ENCODE measurements at places on chromosomes 2 and 18.
A peak's percentile ranks its signal among the peaks of the same experiment; 100 is the strongest.

DNA sequence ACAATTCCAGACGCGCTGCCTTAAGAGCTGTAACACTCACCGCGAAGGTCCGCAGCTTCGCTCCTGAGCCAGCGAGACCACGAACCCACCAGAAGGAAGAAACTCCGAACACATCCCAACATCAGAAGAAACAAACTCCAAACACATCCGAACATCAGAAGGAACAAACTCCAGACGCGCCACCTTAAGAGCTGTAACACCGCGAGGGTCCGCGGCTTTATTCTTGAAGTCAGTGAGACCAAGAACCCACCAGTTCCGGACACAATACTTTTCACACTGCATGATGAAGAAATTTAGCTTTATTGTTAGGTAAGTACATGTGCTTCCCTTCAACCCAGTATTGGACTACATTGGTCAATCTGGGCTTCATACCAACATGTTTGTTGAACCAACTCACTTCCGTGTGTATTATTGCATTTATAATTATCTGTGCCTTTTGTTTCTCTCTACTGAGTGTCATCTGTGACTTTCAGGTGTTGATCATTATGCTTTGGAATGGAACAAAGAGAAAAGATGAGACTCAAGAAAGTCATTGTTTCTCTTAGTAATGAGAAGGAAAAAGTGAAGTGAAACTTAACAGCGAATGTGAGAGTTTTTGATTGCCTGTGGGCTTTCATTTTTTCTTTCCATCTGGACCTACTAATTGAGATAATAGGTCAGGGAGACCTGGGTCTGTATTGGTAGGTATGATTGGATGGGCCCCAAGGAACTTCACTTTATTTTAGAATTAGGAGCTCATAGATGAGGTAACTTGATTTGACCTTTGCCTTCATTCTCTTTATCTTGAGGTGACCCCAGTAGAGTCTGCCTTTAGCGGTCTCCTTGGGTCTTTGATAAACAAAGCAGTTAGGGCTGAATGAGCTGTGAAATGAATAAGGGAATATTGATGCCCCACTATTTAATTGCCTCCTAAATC lies 76.1 kb upstream of the CAVIN2 start:
- peak; percentile 3 for DNase-seq

- no peak for DNase-seq
Measured at GRCh38 chr2:207792244-207792785, 22.6 kb upstream of the FZD5 start.

DNA sequence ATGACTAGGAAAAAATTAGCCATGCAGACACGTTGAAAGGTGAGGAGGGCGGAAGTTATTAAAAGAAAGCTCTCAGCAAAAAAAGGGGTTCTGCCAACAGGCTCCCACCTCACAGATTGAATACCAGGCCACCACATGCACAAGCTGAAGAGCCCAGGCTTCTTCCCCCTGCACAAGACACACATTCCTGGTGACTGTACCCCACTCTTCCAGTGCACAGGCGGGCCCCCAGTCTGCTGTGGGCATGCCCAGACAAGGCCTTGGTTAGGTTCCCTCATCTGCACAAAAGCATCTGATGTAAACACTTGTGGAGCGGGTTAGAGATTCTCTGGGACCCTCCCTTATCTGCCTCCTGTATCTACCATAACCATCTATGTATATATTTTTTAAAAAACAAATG lies 81.7 kb downstream of the AGPS start:
- DNase-seq = no peak

DNA sequence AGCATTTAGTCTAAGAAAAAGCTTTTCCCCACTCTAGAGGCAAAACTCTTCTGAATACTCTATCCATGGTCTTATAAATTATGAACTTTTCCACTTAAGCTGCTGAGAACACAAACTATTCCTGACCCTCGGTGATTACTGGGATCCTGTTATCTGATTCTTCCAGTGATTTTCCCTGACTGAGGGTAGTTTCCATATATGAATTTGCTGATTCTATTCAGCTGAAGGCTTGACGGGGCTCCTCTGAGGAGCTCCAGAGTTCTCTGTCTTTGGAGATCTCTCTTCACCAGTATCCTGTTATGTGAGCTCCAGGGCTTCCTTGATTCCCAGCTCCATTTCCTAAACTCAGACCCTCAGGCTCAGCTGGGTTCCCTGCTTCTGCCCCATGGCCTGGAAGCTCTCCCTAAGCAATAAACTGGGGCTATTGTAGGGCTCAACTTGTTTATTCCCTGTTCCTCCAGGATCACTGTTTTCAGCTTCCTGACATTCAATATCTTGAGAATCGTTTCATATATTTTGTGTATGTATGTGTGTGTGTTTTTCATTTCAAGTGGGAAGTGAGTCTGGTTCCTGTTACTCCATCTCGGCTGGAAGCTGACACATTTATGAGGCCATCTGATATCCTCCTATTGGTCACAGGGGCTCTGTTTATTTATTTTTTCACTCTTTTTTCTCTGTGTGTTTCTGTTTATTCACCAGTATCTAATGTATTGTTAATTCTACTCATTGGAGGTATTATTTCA lies 78.2 kb downstream of the ARHGAP28 start:
- DNase-seq = no peak

DNA sequence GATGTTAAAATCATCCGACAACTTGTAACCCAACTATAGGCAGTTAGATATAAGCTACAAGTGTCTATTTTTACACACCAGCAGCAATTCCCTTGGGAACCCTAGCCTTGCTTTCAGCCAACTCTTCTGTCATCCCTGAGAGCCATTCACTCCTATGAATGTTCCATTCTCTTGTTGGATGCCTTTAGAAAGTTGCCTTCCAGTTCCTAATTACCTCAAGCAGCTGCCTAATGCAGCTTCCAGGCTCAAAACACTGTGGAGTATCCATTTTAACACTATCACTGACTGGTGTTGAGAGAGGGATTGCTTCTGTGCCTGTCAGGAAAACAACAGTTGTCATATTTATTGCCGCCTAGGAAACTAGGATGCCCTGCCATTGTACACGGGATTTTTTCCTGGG lies 402.0 kb upstream of the ACVR2A start:
- no peak for DNase-seq

- DNase-seq = no peak
Measured at GRCh38 chr18:71045331-71046065, 756.7 kb downstream of the SOCS6 start.

- DNase-seq = no peak
Measured at GRCh38 chr2:1476617-1477195, 63.4 kb downstream of the TPO start.

DNA sequence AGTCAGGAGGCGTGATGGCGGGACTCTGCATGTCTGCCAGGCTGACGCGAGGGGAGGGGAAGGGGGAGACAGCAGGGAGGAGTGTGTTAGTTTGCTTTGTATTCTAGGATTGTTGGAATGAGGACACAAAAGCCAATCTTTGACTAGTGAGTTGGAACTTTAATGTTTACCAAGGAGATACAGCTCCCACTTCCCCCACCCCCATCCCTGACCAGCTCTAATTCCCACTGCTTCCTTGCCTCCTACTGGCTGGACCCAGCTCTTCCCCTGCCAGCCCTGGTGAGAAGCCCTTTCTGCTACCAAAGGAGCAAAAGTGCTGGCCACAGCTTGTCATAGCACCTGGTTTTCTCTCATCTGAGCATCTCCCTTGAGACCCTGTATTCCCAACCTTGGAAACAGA lies 84.5 kb downstream of the CELF4 start:
- no peak for DNase-seq

GRCh38 chr2:179602452-179602851 lies 259.0 kb downstream of the ZNF385B start:
- DNase-seq = no peak

GRCh38 chr2:55581435-55581834 lies 36.0 kb downstream of the PPP4R3B start:
- no peak for DNase-seq

Data from OCI-LY7 (cell line).